ENCODE measurements at places on chromosomes 12 and 14.

DNA sequence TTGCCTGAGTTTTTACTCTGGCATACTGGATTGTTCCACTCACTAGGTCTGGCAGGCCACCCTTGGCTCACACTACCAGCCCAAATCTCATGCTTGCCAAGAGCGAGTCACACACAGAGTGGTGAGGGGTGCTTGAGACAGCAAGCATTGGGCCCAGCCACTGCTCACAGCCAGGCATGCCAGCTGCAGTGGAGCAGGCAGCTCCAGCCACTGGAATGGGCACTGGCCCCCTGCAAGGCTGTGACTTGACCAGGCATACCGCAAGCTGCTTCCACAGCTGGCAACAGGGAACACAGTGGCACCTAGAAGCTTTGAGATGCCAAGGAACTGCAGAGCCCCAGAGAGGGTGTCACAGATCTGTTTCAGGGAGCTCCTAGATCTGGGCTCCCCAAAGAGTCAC lies 488.5 kb downstream of the LRFN5 start:
- no peak for DNase-seq

GRCh38 chr12:31323391-31324115 lies 2.4 kb downstream of the SINHCAF start:
- no peak for DNase-seq

DNA sequence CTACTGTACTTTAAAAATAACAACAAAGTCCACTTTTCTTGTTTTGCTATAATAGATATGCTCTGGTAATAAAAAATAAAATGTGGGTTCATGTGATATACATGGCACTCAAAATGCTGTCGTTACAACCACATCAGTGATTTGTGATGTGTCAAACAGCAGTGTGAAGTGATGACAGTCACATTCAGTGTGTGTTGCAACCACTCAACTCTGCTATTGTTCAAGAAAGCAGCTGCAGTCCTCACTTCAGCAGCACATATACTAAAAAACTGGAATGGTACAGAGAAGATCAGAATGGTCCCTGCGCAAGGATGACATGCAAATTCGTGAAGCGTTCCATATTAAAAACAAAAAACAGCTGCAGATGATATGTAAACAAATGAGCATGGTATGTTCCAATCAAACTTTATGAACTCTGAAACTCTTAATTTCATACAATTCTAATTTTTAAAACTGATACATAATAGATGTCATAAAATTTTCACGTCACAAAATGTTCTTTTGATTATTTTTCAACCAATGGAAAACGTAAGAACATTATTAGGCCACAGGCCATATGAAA lies 6.7 kb downstream of the TRMT5 start:
- no peak for DNase-seq

DNA sequence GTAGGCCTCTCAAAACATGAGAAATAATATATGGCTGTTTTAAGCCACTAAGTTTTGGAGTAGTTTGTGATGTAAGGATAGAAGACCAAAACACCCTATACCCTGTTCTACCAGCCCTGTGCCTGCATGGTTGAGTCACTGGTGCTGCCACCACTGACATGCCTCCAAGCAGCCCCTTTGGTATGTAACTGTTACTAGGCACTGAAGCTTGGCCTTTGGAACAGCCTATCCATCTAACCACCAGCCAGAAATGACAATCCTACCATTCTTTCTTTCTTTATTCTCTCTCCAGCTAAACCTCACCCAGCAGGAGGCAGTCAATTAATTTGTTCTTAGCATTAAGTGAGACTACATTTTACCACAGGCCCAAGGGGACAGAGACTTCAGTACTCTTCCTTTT lies 240.3 kb downstream of the MSRB3 start:
- DNase-seq: no peak

GRCh38 chr14:99192028-99192621 lies 79.9 kb downstream of the BCL11B start:
- peak; percentile 58 for DNase-seq
